ENCODE measurements at places on chromosomes 5 and 9. TPM values are rescaled to one million over a fixed set of nuclear protein-coding genes. Genes with fewer than 3 reads are reported as not detected.

CCL21 gene
- total RNA-seq, result not detected

FAM153A gene
- not detected for total RNA-seq

CARD9 gene
- 0.86 TPM for total RNA-seq

GMCL2 gene
- total RNA-seq, result not detected

GRM6 gene
- total RNA-seq, result not detected

MAMDC2 gene
- 42.1 TPM for total RNA-seq

CDKN2B gene
- total RNA-seq, result 8.8 TPM

SPIN1 gene
- 113 TPM for total RNA-seq

LCN10 gene
- not detected for total RNA-seq

ECSCR gene
- total RNA-seq, result 0.40 TPM

POU5F2 gene
- 0.29 TPM for total RNA-seq

IFNA16 gene
- not detected for total RNA-seq

LIFR gene
- total RNA-seq, result 16.6 TPM

C5orf34 gene
- total RNA-seq, result 11.0 TPM

TMEM161B gene
- total RNA-seq, result 15.0 TPM

ITK gene
- total RNA-seq, result not detected

TNFSF15 gene
- 0.06 TPM for total RNA-seq

SPINK6 gene
- not detected for total RNA-seq

PTBP3 gene
- 31.7 TPM for total RNA-seq

FIBCD1 gene
- total RNA-seq, result 0.51 TPM

NR5A1 gene
- not detected for total RNA-seq

MFAP3 gene
- 45.1 TPM for total RNA-seq

SIT1 gene
- 0.63 TPM for total RNA-seq

TOR1B gene
- 32.5 TPM for total RNA-seq

GPX3 gene
- total RNA-seq, result 7.3 TPM

GNG10 gene
- total RNA-seq, result 122 TPM

CCDC171 gene
- total RNA-seq, result 1.7 TPM

PAEP gene
- not detected for total RNA-seq

PCDH1 gene
- not detected for total RNA-seq

HACD4 gene
- total RNA-seq, result 0.34 TPM

KIF4B gene
- total RNA-seq, result 0.06 TPM

FGF10 gene
- total RNA-seq, result 1.3 TPM

ST8SIA4 gene
- total RNA-seq, result 13.9 TPM

OMD gene
- 0.06 TPM for total RNA-seq

PCDHGA8 gene
- total RNA-seq, result 0.26 TPM

APBA1 gene
- 3.1 TPM for total RNA-seq

PHF24 gene
- not detected for total RNA-seq

GDNF gene
- 0.40 TPM for total RNA-seq

BTNL8 gene
- total RNA-seq, result not detected

LCNL1 gene
- not detected for total RNA-seq

CCL27 gene
- total RNA-seq, result not detected

ZCCHC10 gene
- 12.2 TPM for total RNA-seq

PCDHA6 gene
- not detected for total RNA-seq

COL23A1 gene
- not detected for total RNA-seq

TMEM171 gene
- 65.9 TPM for total RNA-seq

MARVELD2 gene
- total RNA-seq, result 0.26 TPM

DMRT3 gene
- total RNA-seq, result not detected

CYLC2 gene
- total RNA-seq, result not detected

PCDHB10 gene
- 2.8 TPM for total RNA-seq

C9orf153 gene
- not detected for total RNA-seq

NR2F1-AS1 gene
- total RNA-seq, result 10.4 TPM

DBH gene
- not detected for total RNA-seq

NFIL3 gene
- total RNA-seq, result 13.3 TPM

SPATA24 gene
- total RNA-seq, result 3.7 TPM

IFNA13 gene
- not detected for total RNA-seq

MAP1B gene
- 197 TPM for total RNA-seq

SHC3 gene
- under 0.01 TPM for total RNA-seq

NIM1K gene
- total RNA-seq, result 2.0 TPM
